ENCODE measurements at places on chromosomes 13 and 19. TPM values are rescaled to one million over a fixed set of nuclear protein-coding genes. Genes with fewer than 3 reads are reported as not detected.

Gene KISS1R
- total RNA-seq: not detected

Gene IRGC
- not detected for total RNA-seq

Gene SETDB2
- total RNA-seq: 30.3 TPM

Gene PSG1
- total RNA-seq: not detected

Gene AP1M2
- total RNA-seq: 3.5 TPM

Measured in camera-type eye (tissue), 1 donor.